ENCODE measurements at places on chromosomes 16 and 17.

GRCh38 chr17:17200311-17200710, 5.8 kb downstream of the PLD6 start:
- DNase-seq: no peak

DNA sequence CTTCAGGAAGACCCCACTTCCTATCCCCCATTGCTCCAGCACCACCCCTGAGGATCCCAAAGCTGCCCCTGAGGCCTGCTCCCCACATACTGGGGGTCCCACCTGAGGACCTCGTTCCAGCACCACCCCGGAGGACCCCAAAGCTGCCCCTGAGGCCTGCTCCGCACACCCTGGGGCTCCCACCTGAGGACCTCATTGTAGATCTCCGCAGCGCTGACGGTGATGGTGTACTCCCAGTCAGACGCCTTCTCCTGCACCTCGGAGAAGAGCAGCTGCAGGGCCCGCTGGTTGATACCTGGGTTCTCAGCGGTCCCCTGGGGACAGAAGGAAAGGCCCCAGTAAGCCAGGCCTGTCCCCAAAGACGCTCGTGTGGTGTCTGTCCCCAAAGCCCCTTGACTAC, 26.4 kb downstream of the KATNB1 start:
- no peak for DNase-seq

DNA sequence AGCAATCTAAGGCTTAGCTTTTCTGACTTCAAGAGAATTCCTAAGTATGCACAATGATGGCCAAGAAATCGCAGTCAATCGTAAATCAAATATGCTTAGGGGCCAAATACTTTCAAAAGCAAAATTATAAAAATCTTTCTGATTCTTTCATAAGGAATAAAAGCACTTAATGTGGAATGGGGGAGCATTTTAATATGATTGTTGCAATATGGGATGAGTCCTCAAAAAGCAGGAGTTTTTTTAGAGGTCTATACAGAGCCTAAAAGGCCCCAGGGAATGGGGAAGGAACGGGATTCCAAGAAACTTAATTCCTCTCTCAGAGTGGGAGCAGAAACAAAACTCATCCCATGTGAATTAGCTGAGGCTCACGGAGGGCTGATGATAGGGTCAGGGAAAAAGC, 14.7 kb upstream of the SLC39A11 start:
- no peak for DNase-seq

DNA sequence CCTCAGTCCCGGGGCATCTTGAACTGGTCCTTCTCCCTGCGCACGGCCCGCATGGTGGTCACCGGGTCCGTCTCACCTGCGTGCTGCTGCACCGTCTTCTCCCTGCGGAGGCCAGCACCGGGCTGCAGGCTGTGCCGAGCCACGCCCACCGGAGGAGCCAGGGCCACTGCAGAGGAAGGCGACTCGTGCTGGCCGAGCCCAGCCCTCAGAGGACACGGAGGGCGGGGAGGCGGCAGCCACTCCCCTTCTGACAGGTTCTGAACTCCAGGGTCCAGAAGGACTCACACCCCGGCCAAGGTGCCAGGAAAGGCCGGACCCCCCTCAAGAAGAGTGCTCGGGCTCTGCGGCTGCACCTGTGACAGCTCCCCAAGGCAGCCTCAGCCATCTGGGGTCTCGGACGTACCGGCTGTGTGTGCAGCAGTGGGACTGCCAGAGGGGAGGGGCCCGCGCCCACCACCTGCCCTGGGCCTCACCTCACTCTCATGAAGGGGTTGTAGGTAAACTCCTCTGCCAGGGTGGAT, 15.8 kb upstream of the IGFALS start:
- DNase-seq: no peak

- no peak for DNase-seq
These were observed 30.2 kb downstream of the OGFOD1 start for GRCh38 chr16:56481468-56482122.

DNA sequence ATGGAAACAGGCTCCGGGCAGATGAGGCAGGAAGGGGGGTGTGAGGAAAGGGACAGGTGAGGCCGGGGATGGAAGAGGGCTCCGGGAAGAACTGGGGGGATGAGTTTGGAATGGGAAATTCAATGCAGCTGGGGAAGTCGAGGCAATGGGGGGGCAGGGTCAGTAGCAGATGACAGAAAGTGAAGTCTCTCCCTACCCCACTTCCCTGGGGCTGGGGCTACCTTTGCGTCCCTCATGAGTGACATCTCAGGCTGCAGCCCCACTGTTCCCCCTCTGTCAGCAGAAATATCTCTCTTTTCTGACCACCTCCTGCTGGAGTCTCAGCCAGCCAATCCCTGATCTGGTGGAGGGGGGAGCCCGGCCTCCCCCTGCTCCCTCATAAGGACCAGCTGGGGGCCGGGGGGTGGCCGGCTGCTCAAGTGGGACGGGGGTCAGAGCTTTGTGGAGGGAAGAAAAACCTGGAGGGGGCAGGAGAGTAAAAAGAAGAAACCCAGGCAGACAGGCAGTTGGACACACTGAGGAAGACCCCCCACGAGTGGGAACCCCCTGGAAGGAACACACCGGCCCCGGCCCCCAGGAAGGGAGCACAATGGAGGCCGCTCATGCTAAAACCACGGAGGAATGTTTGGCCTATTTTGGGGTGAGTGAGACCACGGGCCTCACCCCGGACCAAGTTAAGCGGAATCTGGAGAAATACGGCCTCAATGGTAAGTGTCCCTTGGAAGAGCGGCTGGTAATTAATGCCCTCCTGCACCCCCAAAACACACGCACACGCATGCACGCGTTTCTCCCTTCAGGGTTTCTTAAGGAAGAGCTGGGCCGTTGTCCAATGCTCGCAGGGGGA, at the start of gene ATP2A1:
Gene ATP2A1, plus strand, starts transcription at position 406 of the 844 bp plus-strand sequence. Its CDS starts 184 bp downstream, at position 590.
- no peak for DNase-seq

Data from CD14-positive monocyte (primary cell).